Stimulated activated CD4-positive, alpha-beta T cell treated with anti-CD3 and anti-CD28 coated beads, Interleukin-1b, Interleukin-23, amount 100 ng/mL, for 1 hour (primary cell): ENCODE measurements at places on chromosomes 2 and 18.

GRCh38 chr18:35694808-35695207 is 113.3 kb downstream of the GALNT1 start:
- DNase-seq = no peak

- DNase-seq = no peak
Measured at GRCh38 chr2:64838817-64839216, 150.4 kb upstream of the SLC1A4 start.

GRCh38 chr18:61578846-61579245 is 245.6 kb downstream of the CDH20 start:
- no peak for DNase-seq

DNA sequence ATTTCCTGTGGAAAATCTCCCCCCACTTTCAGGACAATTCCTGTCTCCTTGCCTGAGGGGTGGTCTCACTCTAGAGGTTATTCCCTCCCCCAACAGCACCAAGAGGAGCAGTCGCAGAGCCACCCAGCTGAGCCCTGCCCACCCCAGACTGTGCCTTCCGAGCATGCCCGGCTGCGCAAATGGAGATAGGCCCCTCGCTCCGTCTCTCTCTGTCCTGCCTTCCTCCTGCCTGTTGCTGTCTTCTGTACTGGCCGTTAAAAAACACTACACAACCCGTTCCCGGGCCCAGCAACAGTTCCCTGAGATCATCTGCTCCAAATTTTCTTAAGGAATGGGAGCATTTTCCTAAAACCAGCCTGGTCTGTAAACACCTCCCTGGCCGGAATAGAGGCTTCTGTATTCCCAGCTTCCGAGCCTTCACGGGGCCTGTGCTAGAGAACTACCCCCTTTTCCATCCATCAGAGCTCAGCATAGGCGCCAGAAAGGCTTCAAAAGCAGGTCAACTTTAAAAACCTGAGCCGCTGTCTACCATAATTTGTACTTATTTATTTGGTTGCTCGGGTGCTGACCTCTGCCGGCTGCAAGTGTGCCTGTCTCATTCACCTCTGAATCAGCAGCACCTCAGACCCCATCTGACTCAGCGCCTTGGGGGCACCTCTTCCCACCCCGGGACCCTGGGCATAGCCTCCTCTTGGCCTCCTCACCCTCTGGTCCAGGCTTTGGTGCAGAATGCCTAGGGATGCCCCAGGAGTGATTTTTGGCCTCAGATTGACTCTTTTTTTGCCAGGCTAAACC is 159.4 kb downstream of the PXDN start:
- no peak for DNase-seq

- DNase-seq = no peak
Measured at GRCh38 chr18:37869051-37869450, 303.5 kb upstream of the CELF4 start.

- DNase-seq = no peak
Measured at GRCh38 chr2:168160897-168161296, 86.5 kb downstream of the STK39 start.

DNA sequence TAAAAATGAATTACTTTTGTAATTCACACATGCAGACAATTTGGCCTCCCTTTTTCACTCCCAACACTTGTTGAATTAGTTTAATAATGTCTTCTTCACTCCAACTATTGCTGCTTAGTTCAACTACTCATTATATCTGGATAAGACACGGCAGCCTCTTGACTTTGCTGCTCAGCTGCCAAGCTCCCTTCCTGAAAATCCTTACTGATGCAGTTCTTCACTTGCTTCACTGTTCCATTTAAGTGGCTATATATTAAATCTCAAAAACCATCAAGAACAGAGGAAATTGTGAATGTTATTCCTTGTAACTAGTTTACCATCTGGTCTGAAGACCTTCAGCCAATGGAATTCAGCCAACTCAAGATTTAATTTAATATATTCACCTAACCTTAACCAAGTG is 127.1 kb downstream of the NCOA1 start:
- DNase-seq = no peak

DNA sequence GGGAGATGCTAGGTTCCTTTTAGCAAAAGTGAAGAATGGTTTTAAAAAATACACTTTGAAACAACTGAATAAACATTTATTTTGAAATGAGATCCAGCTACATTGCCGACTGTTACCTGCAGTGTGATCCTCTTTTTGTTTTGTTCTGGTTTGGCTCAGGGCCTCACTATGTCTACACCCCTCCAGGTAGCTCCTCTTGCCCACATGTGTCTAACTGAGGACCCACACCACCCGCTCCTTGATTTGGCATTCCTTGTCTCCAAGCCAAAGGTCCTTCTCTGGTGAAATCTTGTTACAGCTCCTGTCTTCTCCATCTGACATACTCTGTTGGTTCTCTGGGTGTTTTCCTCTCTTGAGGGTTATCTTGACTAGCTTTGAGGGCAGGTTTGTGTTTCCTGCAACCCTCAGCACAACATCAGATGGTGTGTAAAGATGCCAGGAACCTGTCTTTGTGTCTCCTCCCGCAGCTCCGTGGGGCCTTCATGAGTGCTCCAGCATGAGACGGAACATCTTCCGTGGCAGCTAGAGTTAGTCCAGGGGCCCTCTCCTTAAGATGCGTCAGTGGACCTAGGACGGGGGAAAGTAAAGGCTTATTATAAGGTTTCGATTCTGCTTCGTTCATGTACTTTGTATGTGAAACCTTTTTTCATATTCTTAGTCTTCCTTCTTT is 32.1 kb downstream of the MAP4K4 start:
- DNase-seq = no peak

DNA sequence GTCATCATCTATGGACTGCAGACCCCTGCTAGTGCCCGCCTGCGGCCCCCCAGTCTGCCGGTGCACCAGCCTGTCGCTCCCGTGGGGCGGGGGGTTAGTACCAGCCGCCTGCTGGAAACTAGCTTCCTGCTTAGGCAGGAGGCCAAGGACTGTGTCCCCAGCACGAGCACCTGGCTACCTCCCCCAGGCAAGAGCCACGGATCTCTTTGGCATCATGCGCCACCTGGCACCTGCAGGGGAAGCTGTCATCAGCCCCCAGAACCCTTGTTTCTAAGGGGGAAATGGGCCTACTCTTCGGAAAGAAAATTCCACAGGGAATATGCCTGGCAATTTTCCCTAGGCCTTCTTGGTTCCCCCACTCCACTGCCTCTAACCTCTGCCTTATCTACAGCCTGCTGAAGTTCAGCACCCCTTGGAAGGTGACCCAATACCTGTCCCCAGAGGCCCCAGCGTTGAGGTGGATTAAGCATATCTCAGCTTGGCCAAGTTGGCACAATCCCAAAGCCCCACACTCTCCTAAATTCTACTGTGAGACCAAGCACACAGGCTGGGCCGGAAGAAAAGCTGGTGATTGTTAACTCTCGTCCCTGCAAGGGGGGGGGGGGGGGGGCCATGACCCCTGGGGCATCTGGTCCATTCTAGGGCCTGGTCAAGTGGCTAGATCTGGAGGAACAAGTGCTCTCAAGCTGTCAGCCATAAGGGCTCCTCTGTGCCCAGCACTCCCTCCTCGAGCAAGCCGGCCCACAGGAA is 62.0 kb upstream of the POMC start:
- no peak for DNase-seq

DNA sequence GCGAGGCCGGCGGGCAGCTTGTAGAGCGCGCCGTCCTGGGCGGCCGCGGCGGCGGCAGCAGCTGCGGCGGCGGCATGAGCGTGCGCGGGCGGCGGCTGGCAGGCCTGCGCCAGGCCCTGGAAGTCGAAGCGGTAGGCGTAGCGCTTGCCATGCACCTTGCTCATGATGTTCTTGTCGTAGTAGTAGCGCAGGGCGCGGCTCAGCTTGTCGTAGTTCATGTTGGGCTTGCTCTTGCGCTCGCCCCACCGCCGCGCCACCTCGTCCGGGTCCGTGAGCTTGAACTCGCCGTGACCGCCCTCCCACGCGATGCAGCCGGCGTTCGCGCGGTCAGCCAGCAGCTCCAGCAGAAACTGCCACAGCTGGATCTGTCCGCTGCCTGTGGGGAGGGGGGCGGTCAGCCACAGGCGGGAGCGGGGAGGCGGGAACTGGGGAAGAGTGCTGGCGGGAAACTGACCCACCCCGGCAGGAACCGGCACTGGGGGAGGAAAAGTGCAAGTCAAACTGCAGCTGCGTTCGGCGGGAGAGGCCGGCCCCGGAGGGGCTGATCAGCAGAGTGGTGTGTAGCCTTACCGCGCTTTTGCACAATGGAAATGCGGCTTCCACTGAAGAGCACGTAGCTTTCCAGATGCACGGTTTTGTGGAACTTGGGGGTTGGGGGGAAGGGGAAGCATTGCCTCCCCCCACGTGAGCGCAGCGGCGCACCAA is 3.0 kb downstream of the FEV start:
- no peak for DNase-seq

GRCh38 chr2:80280598-80280997 is 24.0 kb downstream of the LRRTM1 start:
- no peak for DNase-seq

GRCh38 chr2:219453671-219454590 is 19.3 kb downstream of the SPEG start:
- no peak for DNase-seq

DNA sequence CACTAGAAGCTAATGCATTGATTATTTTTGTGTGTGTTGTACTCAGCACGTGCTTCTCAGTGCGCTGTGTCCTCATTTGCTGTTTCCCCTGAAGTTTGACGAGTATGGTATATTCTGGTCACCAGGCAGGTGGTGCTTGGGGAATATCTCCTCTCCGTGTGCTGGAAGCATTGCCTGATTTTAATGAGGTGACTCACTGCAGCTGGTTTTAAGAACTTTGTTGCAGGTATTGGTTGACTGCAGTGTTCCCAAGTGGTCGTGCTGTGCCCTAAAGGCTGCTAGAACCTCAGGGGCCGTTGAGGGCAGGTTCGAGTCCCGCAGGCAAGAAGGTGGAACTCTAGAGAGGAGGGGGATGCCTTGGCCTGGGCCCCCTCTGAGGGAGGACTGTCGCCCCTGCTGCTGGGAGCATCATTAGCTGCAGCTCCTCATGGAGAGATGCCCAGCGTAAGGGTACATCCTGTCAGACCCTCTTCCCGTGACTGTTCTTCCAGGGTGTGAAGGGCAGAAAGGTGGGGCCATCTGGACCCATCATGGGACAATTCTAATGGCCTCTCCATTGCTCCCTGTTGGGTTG is 82.6 kb downstream of the AGAP1 start:
- no peak for DNase-seq

DNA sequence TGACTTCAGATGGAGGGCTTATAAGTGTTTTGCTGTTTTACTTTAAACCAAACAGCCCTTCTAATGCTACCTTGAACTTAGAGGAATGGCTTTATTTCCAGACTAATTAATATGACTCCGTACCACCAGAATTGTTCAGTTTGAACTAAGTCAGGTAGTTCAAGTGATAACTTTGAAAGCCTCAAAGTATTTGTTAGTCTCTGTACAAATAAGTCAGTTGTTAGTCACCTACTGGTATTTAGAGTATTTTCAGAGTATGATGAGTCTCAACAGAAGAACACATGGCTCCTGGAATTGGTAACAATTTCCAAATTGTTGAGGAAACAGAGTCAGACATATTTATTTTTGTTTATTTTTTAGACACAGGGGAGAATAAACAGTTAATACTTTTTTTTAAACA is 381.8 kb upstream of the NRXN1 start:
- DNase-seq = no peak

- no peak for DNase-seq
Measured at GRCh38 chr18:75785206-75785605, 357.7 kb upstream of the SMIM21 start.

DNA sequence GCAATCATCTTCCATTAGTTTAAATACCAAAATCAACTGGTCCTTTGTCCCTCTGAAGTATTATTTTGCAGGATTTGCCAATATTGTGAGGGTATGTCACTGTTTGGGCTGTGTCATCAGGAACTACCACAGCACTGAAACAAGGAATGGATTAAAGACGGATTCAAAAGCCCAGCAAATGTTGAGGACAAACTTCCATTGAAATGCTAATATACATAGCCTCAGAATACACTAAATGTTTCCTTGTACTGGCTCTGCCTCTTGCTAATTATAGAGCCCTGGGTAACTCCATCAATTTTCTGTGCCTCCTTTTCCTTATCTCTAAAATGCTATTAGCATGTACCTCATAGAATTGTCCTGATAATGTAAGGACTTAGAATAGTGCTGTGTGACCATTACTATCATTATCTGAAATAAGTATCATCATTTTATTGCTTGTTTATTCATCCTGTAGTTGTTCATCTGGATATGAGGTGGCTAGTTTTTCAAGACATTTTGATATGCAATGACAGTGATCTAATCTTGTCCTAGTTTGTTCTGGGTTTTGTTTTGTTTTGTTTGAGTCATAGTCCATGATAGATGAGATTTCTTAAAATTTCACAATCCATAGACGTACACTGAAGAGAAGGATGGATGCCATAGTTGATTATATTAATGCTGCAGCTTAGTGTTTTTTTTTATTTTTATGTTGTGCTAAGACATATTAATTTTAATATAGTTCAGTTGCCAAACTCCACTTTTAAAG is 333.4 kb upstream of the KCNH7 start:
- no peak for DNase-seq

DNA sequence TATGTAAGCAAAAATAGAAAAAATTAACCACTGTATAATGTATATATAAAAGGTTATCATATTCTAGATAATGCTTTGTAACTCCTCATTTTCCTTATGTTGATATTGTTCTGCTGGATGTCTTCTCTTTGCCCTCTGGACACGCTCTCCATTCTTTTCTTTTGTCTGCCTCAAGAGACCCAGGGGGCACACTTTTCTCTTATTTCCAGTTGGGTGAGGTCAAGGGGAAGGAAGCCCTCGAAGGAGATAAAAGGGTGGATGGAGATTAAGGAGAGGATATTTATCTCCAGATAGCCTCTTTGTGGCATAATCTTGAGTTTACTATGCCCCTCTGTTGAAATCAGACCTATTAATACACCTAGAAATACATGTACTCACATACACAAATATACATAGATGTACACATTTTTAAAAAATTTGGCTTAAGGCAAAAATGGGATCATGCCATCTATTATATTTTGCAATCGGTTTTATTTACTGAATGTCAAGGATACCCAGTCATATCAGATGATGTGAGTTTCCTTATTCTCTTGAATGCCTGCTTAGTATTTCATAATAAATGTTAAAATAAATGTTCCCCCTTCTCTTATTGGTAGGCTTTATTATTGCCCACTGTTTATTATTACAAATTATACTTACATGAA is 65.3 kb downstream of the LCLAT1 start:
- no peak for DNase-seq

DNA sequence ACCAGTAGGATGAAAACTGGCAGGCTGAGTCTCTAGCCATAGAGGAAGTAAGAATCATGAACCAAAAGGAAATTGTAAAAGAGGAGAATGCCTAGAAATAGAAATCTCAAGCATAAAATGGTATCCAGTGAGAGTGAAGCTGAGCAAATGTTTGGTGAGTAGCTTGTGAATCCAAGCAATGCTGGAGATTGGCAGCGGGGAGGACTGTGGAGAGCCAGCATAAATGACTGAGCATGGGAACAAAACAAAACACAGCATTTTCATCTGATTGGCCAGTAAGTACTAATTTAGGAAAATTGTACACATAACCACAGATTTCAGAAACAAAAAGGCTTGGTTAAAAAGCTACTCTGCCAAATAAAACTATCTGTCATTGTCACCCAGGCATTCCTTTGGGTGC is 390.0 kb downstream of the STK39 start:
- no peak for DNase-seq

GRCh38 chr18:79568543-79569205 is 110.9 kb upstream of the CTDP1 start:
- no peak for DNase-seq
